ENCODE measurements at places on chromosomes 4 and X. TPM values are rescaled to one million over a fixed set of nuclear protein-coding genes. Genes with fewer than 3 reads are reported as not detected.

The NAP1L3 gene
- 54.9 TPM for total RNA-seq

The CXCL1 gene
- 1.9 TPM for total RNA-seq

The USP46 gene
- total RNA-seq: 40.5 TPM

The ADH1A gene
- total RNA-seq: not detected

The AADAT gene
- 4.5 TPM for total RNA-seq

The REST gene
- total RNA-seq: 55.1 TPM

The NUP62CL gene
- total RNA-seq: 11.2 TPM

The APBB2 gene
- 56.4 TPM for total RNA-seq

The DRD5 gene
- 0.24 TPM for total RNA-seq

The GRPEL1 gene
- total RNA-seq: 27.6 TPM

The MAGEA2B gene
- total RNA-seq: 0.42 TPM

The TRPC5OS gene
- not detected for total RNA-seq

The RBMXL3 gene
- total RNA-seq: not detected

The PFKFB1 gene
- total RNA-seq: not detected

The EDA2R gene
- 7.0 TPM for total RNA-seq

The SYP gene
- total RNA-seq: 9.1 TPM

The EXOC1L gene
- not detected for total RNA-seq

The MAGEA12 gene
- total RNA-seq: 0.27 TPM

The HSFX3 gene
- not detected for total RNA-seq

The TRIM61 gene
- total RNA-seq: 0.38 TPM

The CXorf51A gene
- not detected for total RNA-seq

The DCHS2 gene
- total RNA-seq: 7.6 TPM

The PAGE4 gene
- not detected for total RNA-seq

The CDX4 gene
- total RNA-seq: 0.50 TPM

The MAGEA9B gene
- total RNA-seq: not detected

The AKAP4 gene
- not detected for total RNA-seq

The FAM9C gene
- not detected for total RNA-seq

The MEPE gene
- total RNA-seq: not detected

Data from GM23338 (cell line).